ENCODE measurements at places on chromosomes 6 and 20.

DNA sequence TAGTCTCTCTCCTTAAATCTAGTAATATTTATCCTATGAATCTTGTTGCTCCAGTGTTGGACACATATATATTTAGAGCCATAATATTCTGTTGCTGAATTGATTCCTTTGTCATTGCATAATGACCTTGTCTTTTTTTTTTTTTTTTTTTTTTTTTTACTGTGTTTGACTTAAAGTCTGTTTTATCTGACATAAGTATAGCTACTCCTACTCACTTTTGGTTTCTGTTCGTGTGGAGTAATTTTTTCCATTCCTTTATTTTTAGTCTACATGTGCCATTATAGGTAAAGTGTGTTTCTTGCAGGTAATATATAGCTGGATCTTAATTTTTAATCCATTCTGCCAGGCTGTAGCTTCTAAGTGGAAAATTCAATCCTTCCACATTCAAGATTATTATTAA lies 166.5 kb downstream of the GMDS start:
- DNase-seq = no peak

GRCh38 chr6:137728386-137729349 lies 138.4 kb upstream of the TNFAIP3 start:
- no peak for DNase-seq

- no peak for DNase-seq
Observed at GRCh38 chr6:147384029-147384428, 124.5 kb upstream of the SAMD5 start.

GRCh38 chr6:51093871-51094270 lies 275.2 kb downstream of the TFAP2B start:
- no peak for DNase-seq

DNA sequence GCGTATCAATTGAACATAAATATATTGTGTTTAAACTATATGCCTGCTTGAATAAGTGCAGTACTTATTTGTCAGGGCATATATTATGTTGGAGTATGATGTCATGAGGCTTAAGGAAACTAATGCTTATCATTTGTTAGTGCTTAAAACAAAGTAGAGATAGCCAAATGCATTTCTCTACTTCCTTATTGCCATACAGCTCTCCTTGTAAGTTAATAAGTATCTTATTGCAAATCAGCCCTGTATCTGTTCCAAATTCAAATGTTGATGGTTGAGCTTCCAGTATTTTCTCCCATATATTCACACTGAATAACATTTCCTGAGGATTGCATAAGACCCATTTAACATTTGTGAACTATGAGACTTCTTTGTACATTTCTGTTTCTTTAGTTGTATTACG lies 57.8 kb downstream of the CARMIL1 start:
- DNase-seq = no peak

- no peak for DNase-seq
Observed at GRCh38 chr20:15498926-15499325, 1074.3 kb downstream of the KIF16B start.

- DNase-seq = no peak
Observed at GRCh38 chr6:33156561-33156960, 35.7 kb downstream of the COL11A2 start.

DNA sequence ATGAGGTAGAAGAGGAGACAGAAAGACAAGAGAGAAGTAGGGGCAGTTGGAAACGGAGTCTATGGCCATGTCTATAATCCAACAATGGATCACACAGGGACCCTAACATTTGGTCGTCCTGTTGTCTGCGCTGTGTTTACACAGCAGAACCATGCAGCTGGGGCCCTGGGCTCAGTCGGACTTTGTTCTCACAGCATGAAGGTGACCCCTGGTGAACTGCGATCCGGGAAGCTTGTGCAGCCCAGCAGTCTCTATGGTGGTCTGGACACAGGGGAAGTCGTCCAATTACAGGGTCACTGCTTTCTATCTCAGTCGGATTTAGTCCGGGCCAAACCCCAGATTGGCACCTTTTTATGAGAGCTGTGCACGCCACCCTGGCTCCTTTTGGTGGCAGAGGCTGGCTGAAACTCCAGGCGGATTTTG lies 153.6 kb downstream of the FOXA2 start:
- DNase-seq = no peak

- DNase-seq = no peak
Observed at GRCh38 chr6:134983823-134984222, 33.9 kb upstream of the ALDH8A1 start.

DNA sequence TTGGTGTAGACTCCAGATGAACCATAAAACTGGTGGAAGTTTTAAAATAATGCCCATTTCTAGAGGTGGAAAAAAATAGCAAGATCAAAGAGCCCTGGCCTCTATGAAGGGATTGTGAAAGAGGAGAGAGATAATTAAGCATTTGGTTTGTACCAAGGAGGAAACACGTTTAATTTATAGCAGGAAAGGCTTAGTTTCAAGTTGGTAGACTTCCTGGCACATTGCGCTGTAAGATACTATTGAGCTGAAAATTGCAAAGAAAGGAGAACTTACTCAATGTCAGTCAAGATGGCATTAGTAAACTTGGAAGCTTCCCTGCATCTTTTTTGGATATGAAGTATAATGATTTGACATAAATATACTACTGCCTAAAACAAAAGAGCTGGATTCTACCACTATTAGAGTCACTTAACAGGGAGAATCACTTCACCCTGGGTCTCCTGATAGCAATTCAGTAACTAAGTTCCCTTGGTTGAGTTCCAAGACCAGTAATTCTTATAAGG lies 24.4 kb downstream of the MARCKS start:
- peak; percentile 66 for DNase-seq

DNA sequence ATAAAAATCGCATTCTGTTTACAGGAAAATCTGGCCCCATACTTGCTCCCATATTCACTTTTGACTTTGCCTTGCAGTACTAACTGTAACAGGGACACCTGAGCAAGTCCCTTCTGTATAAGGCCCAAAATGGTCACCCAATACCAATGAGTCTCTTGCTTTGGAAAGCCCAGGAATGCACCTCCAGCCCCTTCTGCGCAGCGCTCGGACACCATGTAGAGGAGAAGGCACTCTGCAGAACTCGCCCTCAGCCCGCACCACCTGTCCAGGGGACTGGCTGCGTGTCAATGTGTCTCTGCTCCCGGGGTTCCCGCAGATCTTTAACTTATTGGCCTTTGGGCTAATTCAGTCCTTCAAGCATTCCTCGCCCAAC lies 746 bp upstream of the PRND start:
- no peak for DNase-seq

GRCh38 chr20:55333798-55334197 lies 671.5 kb downstream of the CBLN4 start:
- DNase-seq = no peak

DNA sequence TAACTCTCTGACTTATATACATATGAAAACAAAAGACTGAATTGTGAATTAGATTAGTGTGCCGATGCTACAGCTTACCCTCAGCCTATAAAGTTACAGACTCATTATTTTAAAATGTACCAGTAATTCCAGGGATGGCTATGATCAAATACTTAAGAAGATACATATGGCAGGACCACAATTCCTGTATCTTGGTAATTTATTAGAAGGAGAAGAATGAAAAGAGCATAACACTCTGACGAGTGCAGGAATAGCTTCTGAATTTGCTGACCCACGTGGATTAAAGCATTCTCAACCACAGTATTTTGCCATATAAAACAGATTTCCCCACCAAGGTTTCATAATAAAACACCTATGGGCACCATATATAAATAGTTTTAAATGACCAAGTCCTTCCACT lies 368.5 kb upstream of the RUNX2 start:
- no peak for DNase-seq

- no peak for DNase-seq
Observed at GRCh38 chr6:169702840-169703246, 917 bp downstream of the C6orf120 start.

- DNase-seq = no peak
Observed at GRCh38 chr6:144647406-144647964, 362.4 kb downstream of the UTRN start.

DNA sequence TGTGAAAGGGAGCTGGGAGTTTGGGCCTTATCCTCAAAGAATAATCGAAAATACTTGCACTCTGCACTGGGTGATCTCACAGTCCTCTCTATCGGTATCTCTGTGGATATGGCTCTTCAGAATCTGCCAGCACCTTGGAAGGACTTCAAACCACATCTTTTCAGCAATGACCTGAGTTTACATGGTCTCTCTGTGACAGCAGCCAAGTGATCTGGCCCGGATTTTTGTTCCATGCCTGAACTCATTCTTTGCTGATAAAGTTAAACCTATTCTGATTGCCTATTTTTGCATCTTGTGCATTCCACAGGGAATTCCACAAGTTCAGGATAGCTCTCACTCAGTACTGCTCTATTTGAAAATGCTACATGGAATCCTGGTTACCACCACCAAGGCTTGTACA lies 98.9 kb downstream of the HDGFL1 start:
- no peak for DNase-seq

DNA sequence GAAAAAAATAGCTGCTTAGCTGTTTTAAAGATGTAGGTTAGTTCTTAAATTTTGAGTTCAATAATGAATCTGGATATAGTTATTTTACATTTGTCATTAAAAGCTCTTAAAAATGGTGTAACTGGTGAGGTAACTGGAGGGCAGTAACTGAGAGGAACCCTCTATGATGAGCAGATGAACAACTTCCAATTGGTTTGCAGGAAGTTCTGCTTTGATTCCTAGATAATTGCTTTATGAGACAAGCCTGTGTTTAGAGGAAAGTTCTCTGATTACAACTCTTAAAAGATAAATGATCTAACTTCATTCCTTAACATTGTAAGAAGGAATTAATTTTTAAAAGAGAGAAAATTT lies 8.5 kb downstream of the MYLIP start:
- DNase-seq = no peak

- DNase-seq = no peak
Observed at GRCh38 chr6:119586250-119586882, 236.8 kb upstream of the MAN1A1 start.
